ENCODE measurements at places on chromosomes 3 and 15. TPM values are rescaled to one million over a fixed set of nuclear protein-coding genes. Genes with fewer than 3 reads are reported as not detected.
A peak's percentile ranks its signal among the peaks of the same experiment; 100 is the strongest.

GRCh38 chr15:73321496-73322450 is 47.0 kb downstream of the HCN4 start:
- H3K4me3 ChIP-seq = no peak overlapping the region
- no peak overlapping the region for H3K27ac ChIP-seq
- H3K36me3 ChIP-seq = no peaks in the 10 kb centered on the region

The SST gene
- not detected for total RNA-seq

GRCh38 chr3:125147491-125147820 is 65.1 kb downstream of the SLC12A8 start:
- no peak overlapping the region for H3K4me3 ChIP-seq
- DNase-seq = no peak
- H3K36me3 ChIP-seq = no peaks in the 10 kb centered on the region
- peak overlapping the region; percentile 55 for H3K27ac ChIP-seq

The FETUB gene
- not detected for total RNA-seq

The ARL14 gene
- total RNA-seq = not detected

DNA sequence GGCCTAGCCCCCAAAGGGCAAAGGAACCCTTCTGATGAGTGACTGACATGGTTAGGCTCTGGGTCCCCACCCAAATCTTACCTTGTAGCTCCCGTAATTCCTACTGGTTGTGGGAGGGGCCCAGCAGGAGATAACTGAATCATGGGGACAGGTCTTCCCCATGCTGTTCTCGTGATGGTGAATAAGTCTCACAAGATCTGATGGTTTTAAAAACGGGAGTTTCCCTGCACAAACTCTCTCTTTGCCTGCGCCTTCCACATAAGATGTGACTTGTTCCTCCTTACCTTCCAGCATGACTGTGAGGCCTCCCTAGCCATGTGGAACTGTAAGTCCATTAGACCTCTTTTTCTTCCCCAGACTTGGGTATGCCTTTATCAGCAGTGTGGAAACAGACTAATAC is 16.9 kb downstream of the TKT start:
- no peaks in the 10 kb centered on the region for H3K27me3 ChIP-seq
- DNase-seq = no peak
- no peak overlapping the region for H3K27ac ChIP-seq
- H3K4me3 ChIP-seq = no peak overlapping the region

- no peak overlapping the region for H3K27ac ChIP-seq
- no peaks in the 10 kb centered on the region for H3K36me3 ChIP-seq
- H3K4me1 ChIP-seq = peaks cover 16% of the 10 kb centered on the region
- DNase-seq = peak; percentile 90
- H3K4me3 ChIP-seq = no peak overlapping the region
Measured at GRCh38 chr15:101088788-101089578, 162.9 kb downstream of the CHSY1 start.

DNA sequence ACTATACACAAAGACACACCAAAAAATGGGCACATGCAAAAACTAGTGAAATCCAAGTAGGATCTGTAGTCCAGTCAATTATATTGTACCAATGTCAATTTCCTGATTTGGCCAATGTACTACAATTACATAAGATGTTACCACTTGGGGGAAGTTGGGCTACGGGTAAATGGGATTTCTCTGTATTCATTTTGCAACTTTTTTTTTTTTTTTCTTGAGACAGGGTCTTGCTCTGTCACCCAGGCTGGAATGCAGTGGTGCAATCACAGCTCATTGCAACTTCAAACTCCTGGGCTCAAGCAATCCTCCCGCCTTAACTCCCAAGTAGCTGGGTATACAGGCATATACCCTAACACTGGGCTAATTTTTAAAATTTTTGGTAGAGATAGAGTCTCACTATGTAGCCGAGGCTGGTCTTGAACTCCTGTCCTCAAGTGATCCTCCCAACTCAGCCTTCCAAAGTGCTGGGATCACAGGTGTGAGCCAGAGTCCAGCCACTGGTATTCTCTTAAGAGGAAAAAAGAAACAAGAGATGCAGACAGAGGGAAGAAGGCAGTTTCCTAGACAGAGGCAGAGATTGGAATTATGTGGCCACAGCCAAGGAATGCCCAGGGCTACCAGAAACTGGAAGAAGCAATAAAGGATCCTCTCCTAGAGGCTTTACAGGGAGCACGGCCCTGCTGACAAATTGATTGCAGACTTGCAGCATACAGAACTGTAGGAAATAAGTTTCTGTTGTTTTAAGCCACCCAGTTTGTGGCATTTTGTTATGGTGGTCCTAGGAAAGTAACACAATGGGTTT is 33.3 kb downstream of the TFDP2 start:
- no peaks in the 10 kb centered on the region for H3K27me3 ChIP-seq
- no peak overlapping the region for H3K4me3 ChIP-seq
- H3K4me1 ChIP-seq = no peaks in the 10 kb centered on the region
- H3K27ac ChIP-seq = no peak overlapping the region

DNA sequence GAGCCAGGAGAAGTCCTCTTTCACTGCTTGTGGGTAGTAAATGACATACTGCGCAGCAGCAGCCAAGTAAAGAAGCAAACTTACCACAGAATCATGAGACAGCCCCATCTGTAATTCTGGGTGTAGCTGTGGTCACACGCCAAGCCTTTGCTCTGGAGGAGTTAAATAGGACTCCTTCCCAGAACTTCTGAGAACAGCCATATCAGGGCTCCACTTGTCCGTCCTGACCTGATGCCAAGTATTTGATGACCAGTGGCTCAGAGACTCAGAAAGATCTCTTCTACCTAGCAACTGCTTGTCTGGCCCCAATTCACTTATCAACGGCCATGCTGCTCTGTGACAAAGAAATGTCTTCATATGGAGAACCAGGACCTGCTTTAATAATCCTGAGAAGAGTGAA is 20.6 kb upstream of the GOLIM4 start:
- H3K27ac ChIP-seq = no peak overlapping the region
- H3K4me1 ChIP-seq = peaks cover 19% of the 10 kb centered on the region
- H3K27me3 ChIP-seq = no peaks in the 10 kb centered on the region

- H3K27ac ChIP-seq = no peak overlapping the region
- no peaks in the 10 kb centered on the region for H3K4me1 ChIP-seq
- no peaks in the 10 kb centered on the region for H3K27me3 ChIP-seq
- no peak for DNase-seq
- no peaks in the 10 kb centered on the region for H3K36me3 ChIP-seq
Measured at GRCh38 chr15:100885811-100886210, 6.2 kb downstream of the ALDH1A3 start.

DNA sequence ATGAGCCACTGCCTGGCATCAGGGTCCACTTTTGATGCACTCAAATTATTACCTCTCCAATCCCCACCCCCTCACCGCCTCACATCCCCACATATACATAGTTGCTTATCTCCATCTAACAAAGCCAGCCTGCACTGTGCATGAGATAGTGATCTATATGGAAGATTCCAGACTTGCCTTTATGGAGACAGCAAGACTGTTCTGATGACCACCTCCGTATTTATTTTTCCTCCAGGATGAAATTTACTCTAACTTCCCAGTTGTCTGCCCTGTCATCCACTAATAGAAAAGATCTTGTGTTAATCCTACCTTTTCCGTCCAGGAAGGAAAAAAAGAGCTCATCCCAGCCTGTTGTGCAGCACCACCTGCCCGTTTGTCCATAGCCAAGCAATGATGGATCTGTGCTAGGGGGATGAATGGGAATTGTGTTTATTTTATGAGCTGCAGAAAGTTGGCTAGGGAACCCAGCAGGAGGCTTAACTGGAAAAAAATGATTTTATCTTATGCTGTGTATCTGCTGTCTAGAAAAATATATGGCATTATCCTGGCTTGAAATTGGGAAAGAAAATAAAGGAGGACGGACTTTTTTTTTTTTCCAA is 114.5 kb downstream of the CD47 start:
- no peak for DNase-seq
- no peaks in the 10 kb centered on the region for H3K36me3 ChIP-seq
- H3K4me1 ChIP-seq = peaks cover 13% of the 10 kb centered on the region
- H3K4me3 ChIP-seq = no peak overlapping the region
- no peak overlapping the region for H3K27ac ChIP-seq
- H3K27me3 ChIP-seq = no peaks in the 10 kb centered on the region

The AADACL2 gene
- total RNA-seq = 1.4 TPM

DNA sequence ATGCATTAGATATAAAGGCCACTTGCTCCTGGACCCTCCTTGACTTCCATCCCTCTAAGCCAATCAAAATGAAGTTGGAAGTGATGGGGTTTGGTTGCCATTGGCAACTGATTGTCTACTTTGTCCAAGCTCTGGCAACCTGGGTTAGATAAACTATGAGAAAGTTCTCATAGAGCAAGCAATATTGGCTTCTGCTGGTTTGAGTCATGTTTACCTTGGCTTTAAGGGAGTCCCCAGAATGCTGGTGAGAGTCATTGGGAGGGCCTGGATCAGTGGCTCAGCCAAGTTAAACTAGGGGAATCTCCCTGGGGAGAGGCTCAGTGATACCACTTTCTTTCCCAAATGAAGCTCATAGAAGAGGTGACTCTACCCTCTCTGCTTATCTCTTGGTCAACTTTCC is 176.3 kb upstream of the ROPN1 start:
- no peaks in the 10 kb centered on the region for H3K36me3 ChIP-seq
- no peaks in the 10 kb centered on the region for H3K27me3 ChIP-seq
- H3K27ac ChIP-seq = no peak overlapping the region
- no peak for DNase-seq
- peaks cover 8% of the 10 kb centered on the region for H3K4me1 ChIP-seq

The CYFIP1 gene
- 23.4 TPM for total RNA-seq

The ASB14 gene
- 20.0 TPM for total RNA-seq

The FAM81A gene
- 2.1 TPM for total RNA-seq

The TTC14 gene
- total RNA-seq = 10.9 TPM

- H3K36me3 ChIP-seq = no peaks in the 10 kb centered on the region
- peaks cover 23% of the 10 kb centered on the region for H3K4me1 ChIP-seq
- no peak overlapping the region for H3K27ac ChIP-seq
- DNase-seq = no peak
- no peak overlapping the region for H3K4me3 ChIP-seq
Measured at GRCh38 chr3:134699721-134700120, 48.9 kb upstream of the KY start.

- DNase-seq = no peak
- H3K4me1 ChIP-seq = peaks cover 54% of the 10 kb centered on the region
- no peaks in the 10 kb centered on the region for H3K36me3 ChIP-seq
- no peaks in the 10 kb centered on the region for H3K27me3 ChIP-seq
- peak overlapping the region; percentile 80 for H3K27ac ChIP-seq
Measured at GRCh38 chr3:64265646-64266045, 40.4 kb upstream of the PRICKLE2 start.

GRCh38 chr3:130340766-130341165 is 4.7 kb upstream of the COL6A5 start:
- no peak overlapping the region for H3K4me3 ChIP-seq
- no peaks in the 10 kb centered on the region for H3K27me3 ChIP-seq
- H3K27ac ChIP-seq = no peak overlapping the region

The GPR27 gene
- 5.0 TPM for total RNA-seq

DNA sequence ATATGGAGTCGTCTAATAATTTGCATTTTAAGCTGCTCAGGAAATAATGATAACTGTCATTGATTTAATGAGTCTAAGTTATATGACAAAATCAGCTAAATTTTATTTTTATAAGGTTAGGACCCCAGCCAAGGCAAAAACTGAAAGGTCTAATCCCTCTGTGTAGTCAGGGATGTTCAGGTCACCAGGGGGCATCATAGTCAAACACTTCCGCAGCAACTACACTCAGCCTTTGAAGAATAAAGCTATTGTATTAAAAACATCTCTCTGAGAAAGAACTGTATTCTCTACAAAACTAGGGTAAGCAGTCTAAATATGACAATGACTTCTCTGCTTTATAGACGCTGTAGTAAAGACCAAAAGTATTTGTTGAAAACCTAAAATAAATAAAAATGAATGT is 15.0 kb downstream of the INTS14 start:
- H3K36me3 ChIP-seq = peaks cover 31% of the 10 kb centered on the region
- H3K27ac ChIP-seq = no peak overlapping the region
- H3K27me3 ChIP-seq = no peaks in the 10 kb centered on the region
- DNase-seq = no peak

- no peaks in the 10 kb centered on the region for H3K4me1 ChIP-seq
- H3K4me3 ChIP-seq = no peak overlapping the region
- no peaks in the 10 kb centered on the region for H3K36me3 ChIP-seq
- DNase-seq = peak; percentile 37
- no peak overlapping the region for H3K27ac ChIP-seq
Measured at GRCh38 chr3:31704591-31705179, 172.0 kb downstream of the STT3B start.

DNA sequence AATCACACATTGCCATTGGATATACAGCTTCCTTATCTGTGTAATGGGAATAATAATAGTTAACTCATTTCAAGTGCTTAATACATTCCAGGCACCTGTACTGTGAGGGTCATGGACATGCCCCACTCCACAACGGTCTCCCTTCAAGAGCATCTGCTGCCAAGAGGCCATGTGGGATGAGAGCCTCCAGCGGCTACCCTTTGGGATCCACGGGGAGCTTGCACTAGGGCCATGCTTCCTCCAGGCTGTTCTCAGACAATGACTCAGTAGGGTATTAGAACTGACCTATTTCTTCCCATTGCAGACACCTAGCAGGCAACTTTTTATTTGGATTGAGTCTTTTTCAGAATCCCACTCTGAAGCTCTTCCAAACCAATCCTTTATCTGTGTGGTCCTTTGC is 1078.9 kb downstream of the TUSC7 start:
- no peaks in the 10 kb centered on the region for H3K4me1 ChIP-seq
- no peak for DNase-seq
- no peaks in the 10 kb centered on the region for H3K36me3 ChIP-seq
- no peaks in the 10 kb centered on the region for H3K27me3 ChIP-seq

GRCh38 chr3:182583545-182583944 is 209.8 kb upstream of the ATP11B start:
- no peak overlapping the region for H3K4me3 ChIP-seq
- DNase-seq = no peak

DNA sequence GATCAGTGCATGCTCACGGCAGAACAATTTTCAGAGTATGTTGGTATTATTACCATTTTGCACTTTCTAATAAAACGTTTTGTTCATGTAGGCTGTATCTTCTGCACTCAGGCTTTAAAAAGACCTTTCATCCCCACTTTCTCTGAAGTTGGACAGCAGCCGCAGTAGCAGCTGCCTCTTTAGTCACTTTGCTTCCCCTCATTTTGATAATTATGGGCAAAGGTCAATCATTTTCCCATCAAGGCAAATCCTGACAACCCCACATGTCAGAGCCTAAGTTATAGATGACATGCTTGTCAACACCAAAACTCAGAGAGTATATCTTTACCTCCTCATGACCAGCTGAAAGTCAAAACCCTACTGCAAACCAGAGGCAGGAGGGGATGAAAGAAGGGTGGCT is 99.7 kb downstream of the ROBO2 start:
- H3K4me3 ChIP-seq = no peak overlapping the region
- no peaks in the 10 kb centered on the region for H3K36me3 ChIP-seq
- H3K27ac ChIP-seq = no peak overlapping the region
- no peak for DNase-seq
- no peaks in the 10 kb centered on the region for H3K4me1 ChIP-seq

DNA sequence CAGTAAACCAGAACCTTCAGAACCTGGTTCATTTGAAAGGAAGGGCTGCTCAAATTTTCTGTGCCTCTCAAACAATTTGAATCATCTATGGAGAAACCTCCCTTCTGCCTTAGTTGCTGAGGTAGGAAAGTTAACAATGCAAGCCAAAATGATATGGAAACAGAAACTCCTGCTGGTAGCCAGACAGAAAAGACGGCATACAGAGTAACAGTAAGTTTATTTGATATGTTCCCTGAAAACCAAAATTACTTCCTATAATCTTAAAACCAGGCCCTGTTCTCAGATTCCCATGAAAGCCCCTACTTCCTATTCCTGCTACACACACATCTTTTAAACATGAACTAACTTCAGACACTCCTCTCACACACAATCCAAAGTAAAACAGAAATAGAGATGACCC is 86.2 kb downstream of the TBC1D5 start:
- H3K4me1 ChIP-seq = no peaks in the 10 kb centered on the region
- no peak overlapping the region for H3K27ac ChIP-seq
- H3K36me3 ChIP-seq = no peaks in the 10 kb centered on the region
- no peak overlapping the region for H3K4me3 ChIP-seq

The C2CD4A gene
- total RNA-seq = not detected

All from heart left ventricle (tissue), 16 donors.